Activated CD8-positive, alpha-beta memory T cell treated with anti-CD3 and anti-CD28 coated beads for 24 hours (primary cell): ENCODE measurements at places on chromosomes 11 and 22.

- no peak for DNase-seq
Observed at GRCh38 chr11:118679483-118679882, at the start of gene TREH. Gene TREH (minus strand): TSS chr11:118679650. CDS start chr11:118679627, 23 bp downstream.

- DNase-seq = no peak
Observed at GRCh38 chr22:46966846-46967245, 204.4 kb downstream of the TBC1D22A start.

DNA sequence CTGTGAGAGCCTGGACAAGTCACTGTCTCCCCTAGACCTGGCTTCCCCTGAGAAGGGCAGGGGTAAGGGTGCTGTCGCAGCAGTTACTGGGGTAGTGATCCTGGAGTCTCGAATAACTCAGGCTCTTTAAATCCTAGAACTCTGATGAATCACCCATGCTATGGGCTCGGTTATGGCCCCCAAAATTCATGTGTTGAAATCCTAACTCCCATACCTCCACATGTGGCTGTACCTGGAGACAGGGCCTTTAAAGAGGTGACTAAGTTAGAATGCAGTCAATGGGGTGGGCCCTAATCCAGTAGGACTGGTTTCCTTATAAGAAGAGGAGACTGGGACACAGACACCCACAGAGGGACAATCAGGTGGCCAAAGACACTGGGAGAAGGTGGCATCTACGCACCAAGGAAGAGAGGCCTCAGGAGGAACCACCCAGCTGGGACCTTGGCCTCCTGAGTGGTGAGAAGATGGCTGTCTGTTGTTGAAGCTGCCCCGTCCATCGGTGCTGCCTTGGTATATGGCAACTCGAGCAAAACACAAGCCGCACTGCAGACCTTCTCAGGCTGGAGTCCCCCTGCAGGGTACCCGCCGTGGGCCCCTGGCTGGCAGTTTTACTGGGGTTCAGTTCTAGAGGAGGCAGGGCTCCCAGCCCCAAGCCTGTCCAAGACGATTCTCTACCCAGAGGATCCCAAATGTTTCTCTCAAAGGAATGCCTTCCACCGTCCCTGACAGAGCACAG, 48.8 kb upstream of the SHISAL1 start:
- DNase-seq = no peak

DNA sequence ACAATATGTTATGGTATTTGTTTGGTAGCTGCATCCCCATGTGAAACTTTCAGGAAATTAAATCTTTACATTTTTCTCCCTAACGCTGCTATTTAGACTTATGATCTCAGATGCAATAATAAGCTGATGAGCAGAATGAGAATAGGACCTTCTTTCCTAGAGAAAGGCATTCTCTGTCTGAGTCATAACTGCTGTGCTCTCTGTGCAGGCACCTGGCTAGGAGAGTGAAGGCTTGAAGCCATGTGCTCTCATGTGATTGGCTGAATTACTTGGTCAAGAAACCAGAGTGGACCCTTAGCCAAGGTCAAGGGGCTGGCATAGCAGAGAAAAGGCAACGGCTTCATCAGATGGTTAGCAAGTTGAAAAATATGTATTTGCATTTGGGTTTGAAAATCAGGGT, 185.0 kb downstream of the ADAMTS15 start:
- DNase-seq = no peak
